B cell (primary cell): ENCODE measurements at places on chromosomes 4 and X. TPM values are rescaled to one million over a fixed set of nuclear protein-coding genes. Genes with fewer than 3 reads are reported as not detected.

DNA sequence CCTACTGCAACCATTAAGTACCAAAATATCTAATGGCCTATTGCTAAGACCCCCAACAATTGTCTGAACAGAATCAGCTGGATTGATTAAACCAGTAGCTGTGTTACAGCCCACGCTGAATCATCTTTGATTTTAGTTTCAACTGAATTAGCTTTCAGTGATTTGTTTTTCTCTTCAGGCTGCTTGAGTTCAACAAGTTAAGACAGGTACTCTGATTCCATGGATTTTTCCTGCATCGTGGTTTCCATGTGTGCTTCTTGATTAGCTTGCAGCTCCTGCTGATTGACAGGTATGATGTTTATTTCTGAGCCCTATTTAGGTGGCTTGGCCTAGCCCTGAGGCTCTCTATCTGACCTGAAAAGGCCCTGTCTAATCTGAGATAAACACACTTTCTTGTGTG, 91.3 kb downstream of the GUCY2F start:
- DNase-seq: no peak

DNA sequence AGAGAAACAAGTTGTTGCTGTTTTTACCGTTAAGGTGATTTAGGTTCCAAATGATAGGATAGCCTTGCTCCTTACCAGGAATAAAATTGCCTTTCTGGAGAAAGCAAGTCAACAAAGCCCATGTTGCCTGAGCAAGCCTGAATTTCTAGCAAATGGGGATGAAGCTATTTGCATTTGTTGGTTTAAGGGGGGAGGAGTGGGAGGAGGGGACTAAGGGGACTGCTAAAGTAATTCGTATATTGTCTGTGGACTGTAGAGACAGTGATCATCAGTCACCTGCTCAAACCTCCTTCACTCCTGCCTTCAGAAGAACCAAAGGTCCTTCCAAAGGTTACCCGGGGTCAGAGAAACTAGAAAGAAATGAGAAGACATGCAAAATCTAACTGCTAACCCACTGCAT, 65.8 kb downstream of the SCML2 start:
- DNase-seq: no peak

DNA sequence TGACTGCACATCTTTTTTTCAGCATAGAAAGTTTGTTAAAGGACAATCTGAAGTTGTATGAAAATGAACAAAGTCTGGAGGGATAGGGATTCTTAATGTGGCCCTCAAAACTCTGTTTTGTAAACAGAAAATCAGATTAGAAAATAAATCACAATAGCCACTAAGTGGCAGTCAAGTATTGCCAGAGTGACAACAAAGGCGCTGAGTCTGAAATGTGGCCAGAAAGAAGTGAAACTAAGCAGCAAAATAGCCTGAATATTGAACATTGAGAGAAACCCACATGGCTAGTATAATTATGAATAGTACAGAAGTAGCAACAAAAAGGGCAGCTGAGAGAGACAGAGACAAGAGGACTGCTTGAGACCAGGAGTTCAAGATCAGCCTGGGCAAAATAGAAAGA, 81.1 kb upstream of the CT45A1 start:
- DNase-seq: no peak

GRCh38 chrX:136336623-136337022, 35.9 kb downstream of the ADGRG4 start:
- no peak for DNase-seq

DNA sequence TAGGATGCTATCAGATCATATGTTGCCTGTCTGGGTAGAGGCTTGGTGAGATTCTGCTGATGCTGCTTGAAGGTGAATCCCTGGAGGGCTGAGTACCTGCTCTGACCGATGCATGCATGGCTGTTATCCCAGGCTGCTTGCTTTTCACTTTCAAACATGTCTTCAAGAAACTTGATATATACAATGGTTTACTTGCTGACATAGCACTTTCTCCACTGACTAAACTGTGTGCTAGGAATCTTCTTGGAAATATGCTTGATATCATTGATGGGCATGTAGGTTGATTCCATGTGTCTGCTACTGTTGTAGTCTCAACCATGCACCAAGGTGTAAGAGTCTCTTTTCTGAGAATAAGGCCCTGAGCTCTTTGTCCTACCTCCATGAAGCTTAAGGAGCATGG, 79.6 kb upstream of the WDR1 start:
- no peak for DNase-seq

DNA sequence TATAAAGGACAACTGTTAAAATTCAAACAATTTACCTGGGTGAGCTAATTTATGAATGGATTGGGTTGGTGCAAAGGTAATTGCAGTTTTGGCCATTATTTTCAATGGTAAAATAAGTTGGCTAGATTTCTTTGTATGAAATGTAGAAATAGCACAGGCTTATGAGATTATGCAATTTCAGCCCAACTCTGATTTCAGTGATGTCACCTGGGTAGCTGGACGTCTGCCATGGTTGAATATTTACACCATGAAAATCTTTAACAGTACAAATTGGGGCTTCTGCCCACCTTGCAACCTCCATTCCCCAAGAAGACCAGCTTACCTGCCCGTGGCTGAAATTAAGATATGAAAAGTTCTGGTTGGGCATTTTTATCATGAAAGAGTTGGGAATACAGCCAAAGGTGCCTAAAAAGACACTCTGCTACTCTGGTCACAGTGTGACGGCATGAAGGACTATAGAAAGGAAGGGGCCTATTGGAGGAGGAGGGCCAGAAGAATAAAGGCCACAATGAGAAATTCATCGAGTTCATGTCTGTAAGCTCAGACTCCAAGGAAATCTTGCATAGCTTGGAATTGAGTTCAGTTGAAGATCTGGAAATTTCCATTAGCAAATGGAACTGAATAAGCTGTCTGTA, 29.7 kb downstream of the EGF start:
- DNase-seq: no peak

DNA sequence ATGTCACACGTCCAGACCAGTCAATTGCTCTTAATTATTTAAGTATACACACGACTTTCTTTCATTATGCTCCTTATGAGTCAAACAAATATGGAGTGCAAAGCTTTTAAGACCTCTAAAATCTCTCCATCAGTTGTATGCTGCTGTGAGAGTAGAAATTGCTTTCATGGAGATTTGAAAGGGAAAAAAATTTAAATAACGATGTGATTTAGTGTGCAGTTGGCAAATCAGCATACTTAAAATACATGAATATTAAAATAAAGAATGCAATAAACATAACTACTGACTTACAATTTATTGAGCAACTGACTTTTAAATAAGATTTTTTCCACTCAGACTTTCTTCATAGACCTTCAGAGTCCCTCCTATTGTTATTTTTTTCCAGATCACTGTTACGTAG, 9.0 kb downstream of the TENM3 start:
- no peak for DNase-seq

The BRCC3 gene
- total RNA-seq: 14.3 and 16.9 TPM in 2 replicates

DNA sequence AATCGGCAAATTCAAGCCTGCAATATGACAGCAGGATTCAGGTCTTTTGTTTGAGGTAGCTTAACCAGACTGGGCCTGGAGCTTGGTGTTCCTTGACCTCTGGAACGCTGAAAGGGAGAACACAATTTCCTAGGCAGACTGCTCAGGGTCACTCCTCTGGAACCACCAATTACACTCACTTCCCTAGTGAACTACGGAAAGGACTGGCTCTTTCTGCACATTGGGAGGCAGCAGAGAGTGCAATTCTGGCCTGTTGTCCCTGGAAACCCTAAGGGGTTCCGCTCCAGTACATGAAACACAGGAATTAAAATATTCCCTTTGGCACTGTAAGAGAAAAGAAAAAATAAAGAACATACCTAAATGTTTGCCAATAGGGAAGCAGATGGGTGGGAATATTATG, 58.6 kb downstream of the GPC3 start:
- DNase-seq: no peak

The AMBN gene
- total RNA-seq: not detected in 2 replicates

The KDR gene
- total RNA-seq: not detected in 2 replicates

The GAGE1 gene
- not detected in 2 replicates for total RNA-seq

GRCh38 chrX:50813843-50814661, at the start of gene SHROOM4:
SHROOM4 (minus strand) TSS chrX:50814194; CDS start chrX:50814018, 176 bp downstream.
- no peak for DNase-seq

- DNase-seq: no peak
These were observed 44.3 kb downstream of the AR start for GRCh38 chrX:67587946-67588624.
